K562 (cell line): ENCODE measurements at places on chromosomes 1 and 21. TPM values are rescaled to one million over a fixed set of nuclear protein-coding genes. Genes with fewer than 3 reads are reported as not detected.

DNA sequence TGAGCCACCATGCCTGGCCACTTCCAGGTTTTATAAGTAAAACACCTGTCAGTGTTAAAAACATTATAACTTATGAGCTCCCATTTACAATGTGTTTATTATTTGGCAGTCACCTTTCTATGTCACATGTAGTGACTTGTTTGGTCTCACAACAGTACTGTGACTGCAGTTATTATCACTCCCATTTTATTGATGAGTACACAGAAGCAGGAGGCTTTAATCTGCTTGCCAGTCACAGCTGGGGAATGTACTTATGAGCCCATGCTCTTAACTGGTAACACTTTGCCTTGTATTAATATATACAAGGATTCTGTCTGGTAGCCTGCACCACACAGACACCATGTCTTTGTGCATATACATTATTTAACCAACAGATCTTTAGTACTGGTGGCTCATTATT lies 31.1 kb upstream of the BACH1 start:
- DNase-seq, result no peak

GRCh38 chr1:151292207-151293030 lies 10.3 kb downstream of the ZNF687 start:
- DNase-seq, result no peak

Gene SLC16A4
- total RNA-seq, result 0.07 and 0.29 TPM in 2 replicates

Gene KLHDC8A
- total RNA-seq, result 0.04 and 0.16 TPM in 2 replicates

DNA sequence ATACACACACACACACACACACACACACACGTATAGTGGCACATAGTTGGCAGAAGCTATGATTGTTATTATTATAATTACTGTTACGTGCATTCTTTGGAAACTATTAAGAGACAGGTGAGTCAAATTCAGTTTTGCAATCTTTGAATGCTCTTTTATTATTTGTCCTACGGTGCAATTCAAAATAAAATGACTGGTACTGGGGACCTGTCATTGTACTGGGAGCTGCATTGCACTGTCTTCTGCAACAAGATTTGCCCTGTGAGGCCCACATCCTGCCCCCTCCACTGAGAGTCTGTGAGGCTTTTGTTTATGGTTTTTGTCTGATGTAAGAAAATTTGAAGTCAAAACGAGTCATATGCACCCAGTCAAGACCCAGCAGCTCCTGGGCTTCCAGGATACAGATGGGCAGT lies 1.9 kb downstream of the LY9 start:
- DNase-seq, result no peak

Gene S100A12
- total RNA-seq, result not detected in 2 replicates
